ENCODE measurements at places on chromosomes 5 and 9.

DNA sequence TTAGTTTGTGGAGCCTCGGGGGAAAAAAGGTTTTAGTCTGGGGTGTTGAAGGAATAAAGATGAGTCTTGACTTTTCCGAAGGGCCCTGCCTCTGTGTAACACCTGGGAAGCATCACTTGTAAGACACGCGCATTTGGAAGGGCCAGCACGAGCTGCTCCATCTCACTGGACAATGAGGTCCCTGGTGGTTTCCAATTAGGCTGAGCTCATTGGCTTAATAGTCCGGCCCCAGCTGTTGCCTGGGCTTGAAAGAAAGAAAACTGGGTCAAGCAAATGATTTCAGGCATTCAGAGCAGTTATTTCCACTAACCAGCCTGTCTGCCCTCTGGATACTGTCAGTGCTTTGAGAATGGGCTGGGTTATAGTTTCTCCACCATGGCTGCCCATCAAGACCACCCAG, 64.5 kb downstream of the NSUN2 start:
- DNase-seq, result no peak

GRCh38 chr5:35172533-35172932, 57.8 kb downstream of the PRLR start:
- no peak for DNase-seq

GRCh38 chr5:109083937-109084336, 325.8 kb downstream of the PJA2 start:
- DNase-seq, result no peak

- DNase-seq, result no peak
These were observed 25.2 kb upstream of the NREP start for GRCh38 chr5:111782216-111782615.

GRCh38 chr9:126783949-126784348, 20.9 kb upstream of the ZBTB43 start:
- DNase-seq, result no peak

DNA sequence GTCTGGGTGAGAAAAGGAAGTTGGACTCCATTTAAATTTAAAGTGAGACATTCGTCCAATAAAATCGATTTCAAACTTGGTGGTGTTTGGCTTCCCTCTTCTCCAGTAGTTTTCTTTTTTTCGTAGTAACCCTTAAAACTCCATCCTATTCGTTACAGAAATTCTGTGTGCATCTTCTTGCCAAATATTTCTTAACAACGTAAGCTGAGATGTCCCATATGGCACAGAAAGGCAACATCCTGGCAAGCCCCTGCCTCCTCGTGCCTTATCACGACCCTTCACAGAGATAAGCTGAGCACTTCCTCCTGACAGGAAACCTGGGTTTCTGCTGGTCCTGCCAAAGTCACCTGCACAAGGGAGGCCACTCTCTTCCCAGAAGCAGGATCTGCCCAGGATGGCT, 11.8 kb upstream of the ADAMTS2 start:
- no peak for DNase-seq

- no peak for DNase-seq
These were observed 11.5 kb downstream of the SQSTM1 start for GRCh38 chr5:179832039-179832745.

GRCh38 chr5:82519558-82519957, 241.4 kb upstream of the RPS23 start:
- DNase-seq, result no peak

GRCh38 chr9:32742296-32742695, 41.0 kb upstream of the TMEM215 start:
- DNase-seq, result no peak

- DNase-seq, result no peak
These were observed 5.7 kb downstream of the NFIB start for GRCh38 chr9:14307989-14308852.

- no peak for DNase-seq
These were observed 4.0 kb downstream of the PAPPA start for GRCh38 chr9:116157436-116158138.

- no peak for DNase-seq
These were observed 119.2 kb upstream of the ABCA1 start for GRCh38 chr9:105046907-105047741.

DNA sequence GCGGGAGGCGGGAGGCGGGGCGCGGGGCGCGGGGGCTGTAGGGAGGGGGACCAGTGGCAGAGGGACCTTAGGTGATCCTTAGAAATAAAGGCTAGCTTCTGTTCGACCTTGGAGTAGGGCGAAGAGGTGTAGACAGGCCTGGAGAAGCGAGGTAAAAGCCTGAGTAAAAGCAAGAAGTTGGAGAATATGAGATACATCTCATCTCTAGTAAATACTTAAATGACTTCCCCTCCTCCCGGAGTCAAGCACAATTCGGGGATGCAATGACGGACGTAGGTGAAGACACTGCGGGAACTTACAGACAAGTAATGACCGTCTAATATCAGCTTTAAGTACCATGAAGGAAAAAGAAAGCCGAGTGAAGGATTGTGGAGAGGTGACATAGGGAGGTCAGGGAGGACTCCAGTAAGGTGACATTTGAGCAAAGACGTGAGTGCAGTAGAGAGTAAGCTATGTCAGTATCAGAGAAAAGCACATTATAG, 466 bp downstream of the SMC2 start:
- DNase-seq, result no peak

DNA sequence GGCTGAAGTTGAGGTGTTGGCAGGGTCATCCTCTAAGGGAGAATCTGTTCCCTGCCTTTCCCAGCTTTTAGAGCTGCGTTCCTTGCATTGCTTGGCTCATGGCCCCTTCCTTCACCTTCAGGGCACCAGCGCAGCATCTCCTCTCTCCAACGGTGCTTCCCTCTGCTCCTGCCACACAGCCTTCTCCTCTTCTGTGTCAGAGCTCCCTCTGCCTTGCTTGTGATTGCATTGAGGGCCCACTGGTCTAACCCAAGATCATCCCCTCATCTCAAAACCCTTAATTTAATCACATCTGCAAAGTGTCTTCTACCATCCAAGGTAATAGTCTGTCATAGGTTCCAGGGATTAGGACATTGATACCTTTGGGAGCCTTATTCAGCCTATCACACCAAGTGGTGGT, 205.7 kb upstream of the TBCA start:
- DNase-seq, result no peak

DNA sequence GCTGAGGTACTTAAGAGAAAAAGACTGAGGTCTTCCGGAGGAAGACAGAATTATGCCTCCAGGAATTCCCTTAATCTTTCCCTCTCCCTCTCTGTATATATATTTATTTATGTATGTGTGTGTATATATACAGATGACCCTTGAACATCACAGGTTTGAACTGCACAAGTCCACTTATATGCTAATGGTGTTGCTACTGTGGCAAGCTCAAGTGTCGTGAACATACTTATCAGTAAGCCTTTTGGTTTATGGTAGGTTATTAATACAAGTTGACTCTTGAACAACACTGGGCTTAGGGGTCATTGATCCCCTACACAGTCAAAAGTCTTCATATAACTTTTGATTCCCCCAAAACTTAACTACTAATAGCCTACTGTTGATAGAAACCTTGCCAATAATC, 106.8 kb downstream of the NUDT12 start:
- DNase-seq, result no peak

DNA sequence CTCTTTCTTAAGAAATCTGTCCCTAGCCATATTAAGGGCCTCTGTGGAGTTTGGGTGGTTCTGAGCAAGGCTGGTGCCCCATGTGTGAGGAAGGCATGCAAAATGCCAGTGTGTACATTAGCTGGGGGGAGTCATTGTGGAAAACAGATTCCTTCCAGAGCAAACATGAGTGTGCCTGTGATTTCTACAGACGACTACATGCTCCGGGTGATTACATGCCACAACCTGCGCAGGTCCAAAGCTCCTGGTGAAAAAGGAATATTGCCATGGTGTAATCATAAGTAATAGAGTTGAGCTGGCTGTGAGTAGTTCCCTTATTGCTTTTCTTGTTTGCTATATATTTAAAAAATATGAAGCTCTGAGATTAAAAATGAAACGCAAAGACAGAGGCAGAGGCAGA, 102.1 kb downstream of the ACER2 start:
- no peak for DNase-seq

- DNase-seq, result no peak
These were observed 38.0 kb downstream of the VCAN start for GRCh38 chr5:83509540-83509939.

DNA sequence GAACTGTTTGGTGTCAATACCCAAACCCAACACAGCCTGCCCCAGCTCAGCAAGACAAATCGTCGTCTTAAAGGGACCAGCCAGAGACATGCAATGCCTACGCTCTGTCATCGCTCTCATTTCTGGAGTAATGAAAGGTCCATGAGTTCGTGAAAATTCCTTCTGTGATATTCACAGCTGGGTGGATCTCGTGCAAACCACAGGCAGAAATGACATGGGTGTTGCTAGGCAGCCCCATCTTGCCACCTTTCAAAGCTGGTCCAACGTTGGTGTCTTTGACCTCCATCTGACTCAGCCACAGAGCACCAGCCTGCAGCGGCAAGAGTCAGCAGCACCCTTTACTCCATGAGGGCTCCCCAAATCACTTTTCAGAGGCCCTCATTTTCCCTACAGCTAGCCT, 215.3 kb downstream of the SLIT3 start:
- no peak for DNase-seq

- DNase-seq, result no peak
These were observed 26.9 kb downstream of the PCDH1 start for GRCh38 chr5:141851195-141851874.

- no peak for DNase-seq
These were observed 130.3 kb upstream of the TBC1D2 start for GRCh38 chr9:98385751-98386150.
